ENCODE measurements at places on chromosomes 2 and 18.
A peak's percentile ranks its signal among the peaks of the same experiment; 100 is the strongest.

DNA sequence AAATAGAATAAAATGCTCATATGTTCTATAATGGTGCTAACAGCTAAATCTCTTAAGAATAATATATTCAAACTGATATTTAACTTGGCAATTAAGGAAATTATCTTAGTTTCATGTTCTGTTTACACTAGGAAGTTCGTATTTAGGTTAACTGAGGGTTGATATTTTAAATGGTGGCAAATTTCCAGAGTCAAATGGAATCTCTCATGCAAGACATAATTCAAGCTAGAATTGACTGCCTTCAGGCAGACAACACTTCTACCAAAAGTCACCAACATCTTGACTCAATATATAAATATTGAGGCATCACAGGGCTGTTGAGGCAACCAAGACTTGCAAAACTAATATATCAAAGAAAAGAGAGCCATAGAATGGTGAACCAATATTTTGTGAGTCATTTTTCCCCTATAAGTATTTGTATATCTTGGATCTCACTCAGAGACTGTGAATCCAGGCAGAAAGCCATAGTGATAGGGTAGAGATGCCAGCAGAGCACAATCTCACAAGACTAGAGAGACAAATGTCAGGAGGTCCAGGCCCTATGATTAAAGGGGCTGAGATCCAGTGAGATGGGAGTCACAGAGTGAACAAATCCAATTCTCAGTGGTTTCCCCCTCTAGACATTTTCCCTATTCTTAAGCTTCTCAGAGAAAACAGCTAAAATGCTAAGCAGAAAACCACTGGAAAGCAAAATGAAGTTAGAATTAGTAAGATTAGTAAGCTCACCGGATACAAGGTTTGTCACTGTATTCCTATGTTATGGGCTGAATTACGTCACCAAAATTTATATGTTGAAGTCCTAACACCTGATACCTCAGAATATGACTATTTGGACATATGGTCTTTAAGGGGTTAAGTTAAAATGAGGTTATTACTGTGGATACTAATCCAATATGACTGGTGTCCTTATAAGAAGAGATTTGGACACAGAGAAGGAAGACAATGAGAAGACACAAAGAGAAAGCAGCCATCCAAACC lies 358.2 kb upstream of the UBE2E3 start:
- DNase-seq, result no peak

DNA sequence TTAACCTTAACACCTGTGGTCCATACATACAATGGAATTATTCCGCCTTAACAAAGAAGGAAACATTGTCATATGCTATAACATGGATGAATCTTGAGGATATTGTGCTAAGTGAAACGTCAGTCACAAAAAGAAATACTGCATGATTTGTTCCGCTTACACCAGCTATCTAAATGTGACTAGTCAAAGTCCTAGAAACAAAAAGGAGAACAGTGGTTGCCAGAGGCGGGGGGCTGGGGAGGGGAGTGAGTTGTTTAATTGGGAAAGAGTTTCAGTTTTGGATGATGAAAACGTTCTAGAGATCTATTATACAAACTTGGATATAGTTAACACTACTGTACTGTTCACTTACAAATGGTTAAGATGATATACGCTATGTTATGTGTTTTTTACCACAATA lies 72.0 kb downstream of the SPRED2 start:
- no peak for DNase-seq

DNA sequence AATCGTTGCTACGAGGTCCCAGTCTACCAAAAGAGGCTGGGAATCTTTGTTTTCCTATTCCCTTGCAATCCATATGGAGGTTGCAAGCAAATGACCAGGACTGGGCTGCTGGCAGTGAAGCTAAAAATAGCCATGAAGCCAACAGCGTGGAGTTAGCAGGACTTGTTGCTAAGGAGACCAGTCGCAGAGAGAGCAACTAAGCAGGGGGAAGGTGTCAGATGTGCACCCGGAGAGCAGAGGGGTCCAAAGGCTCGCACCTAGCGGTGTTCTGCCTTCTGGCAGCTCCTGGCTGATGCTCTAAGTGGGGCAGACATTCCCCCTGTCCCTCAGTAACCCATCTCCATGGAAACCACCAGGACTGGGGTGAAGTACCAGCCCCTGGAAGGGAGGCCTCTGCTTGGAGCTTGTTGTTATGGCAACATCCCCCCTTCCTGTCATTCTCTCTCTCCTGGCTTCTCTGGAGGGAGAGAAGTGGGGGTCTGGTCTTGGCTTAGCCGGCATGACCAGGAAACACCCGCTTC lies 84.6 kb downstream of the DNMT3A start:
- no peak for DNase-seq

DNA sequence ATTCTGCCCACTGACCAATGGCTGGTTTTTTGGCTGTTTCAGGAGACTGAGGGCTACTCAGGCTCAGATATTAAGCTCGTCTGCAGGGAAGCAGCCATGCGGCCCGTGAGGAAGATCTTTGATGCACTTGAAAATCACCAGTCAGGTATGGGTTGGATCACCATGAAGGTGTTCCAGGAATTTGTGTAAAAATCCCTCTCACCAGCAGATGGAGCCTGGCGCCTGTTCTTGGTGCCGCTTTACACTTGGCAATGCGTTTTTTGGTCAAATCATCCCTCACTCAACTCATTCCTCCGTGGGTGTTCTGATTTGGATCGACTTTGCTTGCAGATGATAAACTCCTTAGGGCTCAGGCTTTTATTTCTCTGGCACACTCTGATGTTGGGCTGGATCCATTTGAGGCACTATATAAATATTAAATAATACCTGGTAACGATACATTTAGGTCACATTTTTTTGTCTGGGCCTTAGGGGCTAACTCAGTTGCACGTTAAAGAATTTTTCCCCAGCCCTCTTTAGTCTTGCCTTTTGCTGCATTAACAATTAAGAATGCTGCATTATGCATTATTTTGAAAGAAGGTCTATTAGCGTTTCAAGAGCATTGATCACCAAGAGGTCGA lies 50.0 kb downstream of the HDHD2 start:
- DNase-seq, result peak; percentile 62

DNA sequence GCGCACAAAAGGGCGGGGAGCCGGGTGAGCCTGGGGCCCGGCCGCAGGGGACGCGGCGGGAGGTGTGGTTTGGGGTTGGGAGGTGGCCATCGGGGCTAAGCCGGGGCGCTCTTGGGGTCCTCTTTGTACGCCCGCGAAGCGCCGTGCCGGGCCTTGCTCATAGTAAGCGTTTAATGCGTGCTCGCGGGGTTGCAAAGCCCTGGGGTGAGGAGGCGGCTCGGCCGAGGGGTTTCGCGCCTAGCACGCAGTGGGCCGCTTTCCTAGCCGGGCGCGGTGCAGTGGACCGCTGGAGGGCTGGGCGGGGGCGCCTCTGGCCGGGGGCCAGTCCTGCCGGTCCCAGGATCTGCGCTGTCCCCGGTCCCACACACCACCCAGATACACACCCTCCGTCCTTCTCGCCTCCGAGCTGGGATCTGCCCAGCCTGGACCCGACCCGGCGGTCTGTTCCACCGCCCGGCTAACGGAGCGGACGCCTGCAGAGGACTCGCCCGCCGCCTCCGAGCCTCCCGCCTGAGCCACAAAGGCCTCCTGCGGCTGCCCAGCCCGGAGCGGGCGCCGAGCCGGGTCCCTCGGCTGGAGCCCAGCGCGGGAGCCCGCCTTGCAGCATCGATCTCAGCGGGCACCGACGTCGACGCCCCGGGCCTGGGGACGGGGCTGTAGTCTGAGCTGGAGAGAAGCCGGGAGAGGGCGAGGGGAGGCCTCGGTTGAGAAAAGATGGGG lies 564 bp downstream of the DPYSL5 start:
- DNase-seq, result peak; percentile 12

DNA sequence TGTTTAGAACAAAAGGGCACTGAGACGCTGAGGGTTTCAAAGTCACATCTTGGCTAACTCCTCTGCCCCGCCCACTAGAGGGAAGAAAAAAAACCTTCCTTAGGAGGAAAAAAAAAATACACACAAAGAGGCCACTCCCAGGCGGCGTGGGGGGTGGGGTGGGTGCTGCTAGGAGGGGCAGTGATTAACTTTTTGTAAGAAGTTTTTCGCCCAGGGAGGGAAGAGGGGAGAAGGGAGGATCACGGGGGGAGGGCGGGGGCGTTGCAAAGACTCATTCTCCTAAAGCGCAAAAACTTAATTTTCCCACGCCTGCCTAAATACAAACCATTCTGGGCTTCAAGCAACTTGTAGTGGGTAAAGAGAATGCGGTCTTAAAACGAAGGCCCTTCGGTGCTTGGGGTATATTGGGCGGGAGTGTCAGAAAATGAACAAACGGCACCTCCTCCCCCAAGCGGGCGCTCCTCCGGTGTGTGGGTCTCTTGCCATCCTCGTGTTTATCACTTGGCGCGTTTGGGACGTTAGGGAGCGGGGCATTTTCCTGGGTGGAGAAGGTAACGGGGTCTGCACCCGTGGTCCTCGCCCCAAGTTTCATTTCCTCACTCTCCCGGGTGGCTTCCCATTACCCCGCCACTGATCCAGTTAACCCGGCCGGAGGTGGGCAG lies 1.7 kb downstream of the CXCR4 start:
- peak; percentile 67 for DNase-seq

GRCh38 chr2:242064364-242065250 lies 195.1 kb downstream of the RTP5 start:
- DNase-seq, result no peak

DNA sequence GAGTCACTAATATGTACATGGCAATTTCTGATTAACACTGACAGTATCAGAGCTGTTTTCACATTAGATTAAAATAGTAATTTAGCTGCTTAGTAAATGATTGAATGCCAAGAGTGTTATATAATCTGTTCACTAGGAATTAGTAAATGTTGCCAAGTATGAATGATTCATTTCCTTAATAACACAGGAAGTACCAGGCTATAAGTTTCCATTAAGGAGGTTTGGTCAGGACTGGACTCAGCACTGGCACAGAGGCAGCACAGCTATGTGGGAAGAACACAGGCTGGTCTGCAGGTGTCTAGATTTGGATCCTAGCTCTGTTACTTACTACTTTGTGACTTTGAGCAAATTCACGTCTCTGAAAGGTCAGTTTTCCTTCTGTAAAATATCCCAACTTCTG lies 97.2 kb downstream of the TDRD15 start:
- no peak for DNase-seq

GRCh38 chr18:76984193-76985155 lies 148.1 kb downstream of the MBP start:
- no peak for DNase-seq

- no peak for DNase-seq
Observed at GRCh38 chr2:8462899-8463648, 218.8 kb upstream of the ID2 start.

- no peak for DNase-seq
Observed at GRCh38 chr2:6877402-6878304, at the start of gene RSAD2. Gene RSAD2, plus strand, starts transcription at chr2:6877777. Its CDS starts 24 bp downstream, at chr2:6877801.

GRCh38 chr18:5309888-5310470 lies 14.5 kb upstream of the ZBTB14 start:
- DNase-seq, result peak; percentile 73

DNA sequence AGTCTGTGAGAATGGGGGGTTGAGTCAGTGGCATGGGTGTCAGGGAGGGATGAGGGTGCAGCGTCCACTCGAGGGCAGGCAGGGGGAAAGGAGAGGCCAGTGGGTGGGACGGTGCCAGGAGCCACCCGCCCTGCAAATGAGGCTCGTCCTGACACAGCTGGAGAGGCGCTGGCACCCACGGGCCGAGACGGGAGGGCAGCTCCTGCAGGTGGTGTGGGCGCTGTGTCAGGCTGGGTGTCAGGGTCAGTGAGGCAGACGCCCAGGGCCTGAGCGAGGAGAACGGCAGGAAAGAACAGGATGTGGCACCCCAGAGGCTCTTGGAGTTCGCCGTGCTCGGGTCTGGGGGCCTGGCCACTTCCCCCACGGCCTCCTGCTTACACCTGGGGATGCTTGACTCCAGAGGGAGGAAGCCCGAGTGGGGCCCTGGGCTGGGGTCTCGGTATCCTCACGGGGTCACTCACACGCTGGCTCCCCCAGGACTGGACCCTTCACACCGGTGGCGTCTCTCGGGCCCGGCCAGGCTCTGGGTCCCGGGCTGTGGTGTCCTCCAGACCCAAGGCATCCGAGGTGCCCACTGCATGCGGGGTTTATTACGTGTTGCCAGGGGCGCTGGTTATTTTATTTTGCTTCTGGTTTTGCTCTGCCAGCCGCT lies 130.5 kb upstream of the CTDP1 start:
- no peak for DNase-seq

GRCh38 chr2:23350041-23350791 lies 34.8 kb upstream of the KLHL29 start:
- DNase-seq, result no peak

DNA sequence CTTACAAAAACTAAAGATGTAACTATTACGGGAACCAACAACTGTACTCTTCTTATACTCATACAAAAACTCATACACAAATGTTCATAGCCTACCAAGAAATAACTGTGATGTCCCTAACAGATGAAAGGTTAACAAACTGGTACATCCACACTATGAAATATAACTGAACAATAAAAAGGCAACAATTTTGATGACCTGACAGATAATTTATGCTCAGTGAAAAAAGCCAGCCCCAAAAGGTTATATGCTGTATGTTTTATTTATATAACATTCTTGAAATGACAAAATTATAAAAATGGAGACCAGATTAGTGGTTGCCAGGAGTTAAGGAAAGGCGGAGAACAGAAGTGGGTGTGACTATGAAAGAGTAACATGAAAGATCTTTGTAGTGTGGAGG lies 31.3 kb downstream of the REV1 start:
- DNase-seq, result no peak

DNA sequence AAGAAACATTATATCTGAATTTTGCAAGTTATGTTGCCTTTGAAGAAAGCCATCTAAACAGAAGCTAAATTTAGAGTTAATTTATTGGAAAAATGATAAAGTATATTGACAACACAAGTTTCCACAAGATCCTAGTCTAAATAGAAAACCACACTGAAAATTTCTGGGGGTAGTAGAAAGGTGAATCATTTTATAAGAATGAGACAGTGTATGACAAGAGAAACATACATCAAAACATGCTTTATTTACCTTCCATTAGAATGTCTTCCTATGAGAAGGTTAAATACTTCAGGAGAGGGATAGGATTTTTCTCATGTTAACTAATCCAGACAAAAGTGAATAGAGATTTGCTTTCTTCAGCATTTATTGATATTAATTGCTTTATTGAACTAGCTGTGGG lies 1389.8 kb upstream of the ZEB2 start:
- DNase-seq, result no peak

- no peak for DNase-seq
Observed at GRCh38 chr2:127581516-127582490, 46.3 kb downstream of the MYO7B start.

Data from HL-60 (cell line).